ENCODE measurements at places on chromosomes 2 and 18.

GRCh38 chr2:38557981-38558380 lies 44.7 kb downstream of the HNRNPLL start:
- DNase-seq = no peak

- DNase-seq = no peak
These were observed 80.3 kb downstream of the VAPA start for GRCh38 chr18:9994026-9994570.

DNA sequence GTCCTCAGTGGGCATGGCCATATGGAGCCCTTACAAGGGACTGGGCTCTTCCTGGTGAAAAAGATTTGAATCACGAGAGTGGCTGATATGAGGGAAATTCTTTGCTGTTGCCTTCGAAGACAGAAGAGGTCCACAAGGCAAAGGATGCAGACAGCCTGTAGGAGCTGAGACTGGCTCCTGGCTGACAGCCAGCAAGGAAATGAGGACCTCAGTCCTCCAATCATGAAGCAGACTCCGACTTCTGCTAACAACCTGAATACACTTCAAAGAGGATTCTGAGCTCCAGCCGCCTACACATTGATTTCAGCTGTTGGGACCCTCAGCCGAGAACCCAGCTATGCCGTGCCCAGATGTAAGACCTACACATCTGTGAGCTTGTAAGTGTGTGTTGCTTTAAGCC lies 3.0 kb upstream of the ST8SIA5 start:
- no peak for DNase-seq

GRCh38 chr2:10234409-10235094 lies 68.2 kb upstream of the HPCAL1 start:
- no peak for DNase-seq

GRCh38 chr2:119218478-119219064 lies 5.1 kb upstream of the STEAP3 start:
- peak; percentile 54 for DNase-seq

DNA sequence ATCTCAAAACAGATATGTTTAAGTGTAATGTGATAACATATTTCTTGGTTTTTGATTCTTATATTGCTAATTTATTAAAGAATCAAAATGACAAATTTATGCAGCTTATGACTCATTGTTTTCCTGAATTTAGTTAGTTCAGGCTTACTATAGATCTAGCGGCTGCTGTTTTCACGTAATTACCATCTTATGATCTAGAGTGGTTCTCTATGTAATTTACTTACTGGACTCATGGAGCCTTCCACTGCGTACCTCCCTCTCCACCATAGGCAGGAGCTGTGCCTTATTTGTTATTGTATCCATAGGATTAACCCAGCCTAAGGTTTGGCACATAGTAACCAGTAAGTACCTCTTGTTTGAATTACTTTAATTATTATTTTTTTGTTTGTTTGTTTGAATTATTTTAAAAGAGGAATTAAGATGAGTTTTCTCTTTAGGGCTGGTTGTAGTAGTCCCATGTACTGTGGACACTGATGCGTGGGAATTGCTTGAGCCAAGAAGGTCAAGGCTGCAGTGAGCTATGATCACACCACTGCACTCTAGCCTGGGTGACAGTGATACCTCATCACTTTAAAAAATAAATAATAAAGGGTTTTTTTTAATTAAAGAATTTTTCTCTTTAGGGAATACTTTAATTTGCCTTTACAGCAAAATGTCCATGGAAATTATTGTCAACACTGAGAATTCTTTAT lies 165.5 kb downstream of the PHLPP1 start:
- DNase-seq = no peak

DNA sequence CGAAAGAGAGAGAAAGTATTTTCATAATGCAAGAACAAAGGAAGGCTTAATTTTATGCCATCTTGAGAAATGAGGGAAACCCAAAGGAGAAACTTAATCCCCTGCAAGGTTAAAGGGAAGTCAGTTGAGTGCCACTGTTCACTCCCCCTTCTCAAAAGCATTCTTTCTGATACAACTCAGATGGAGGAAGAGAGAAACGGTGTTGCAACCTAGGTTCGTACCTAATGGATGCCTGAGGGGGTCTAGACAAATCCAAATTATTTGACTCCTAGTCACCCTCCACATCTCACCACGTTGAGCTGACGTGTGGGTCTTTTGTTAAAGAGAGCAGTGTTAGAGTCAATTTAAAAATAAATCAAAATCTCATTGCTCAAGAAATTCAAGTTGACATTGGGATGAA lies 52.6 kb upstream of the UNC80 start:
- no peak for DNase-seq

- peak; percentile 6 for DNase-seq
These were observed 101.5 kb downstream of the VAPA start for GRCh38 chr18:10015288-10015701.

DNA sequence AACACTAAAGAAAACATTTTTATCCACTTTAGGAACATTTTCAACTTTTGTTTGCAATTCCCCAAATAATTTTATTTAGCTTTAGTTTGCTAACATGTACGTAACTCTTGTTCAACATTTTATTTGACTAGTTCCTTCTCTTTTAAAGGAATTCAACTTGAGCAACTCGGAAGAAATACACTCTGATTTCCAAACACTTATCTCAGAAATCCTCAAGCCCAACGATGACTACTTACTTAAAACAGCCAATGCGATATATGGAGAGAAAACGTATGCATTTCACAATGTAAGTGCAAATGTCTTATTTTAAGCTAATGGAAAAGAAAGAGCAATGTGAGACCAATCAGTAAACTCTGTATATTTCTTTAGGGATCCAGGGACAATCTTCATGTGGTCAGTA lies 10.1 kb downstream of the SERPINB10 start:
- DNase-seq = no peak

GRCh38 chr2:234919711-234920110 lies 32.1 kb upstream of the SH3BP4 start:
- DNase-seq = no peak

DNA sequence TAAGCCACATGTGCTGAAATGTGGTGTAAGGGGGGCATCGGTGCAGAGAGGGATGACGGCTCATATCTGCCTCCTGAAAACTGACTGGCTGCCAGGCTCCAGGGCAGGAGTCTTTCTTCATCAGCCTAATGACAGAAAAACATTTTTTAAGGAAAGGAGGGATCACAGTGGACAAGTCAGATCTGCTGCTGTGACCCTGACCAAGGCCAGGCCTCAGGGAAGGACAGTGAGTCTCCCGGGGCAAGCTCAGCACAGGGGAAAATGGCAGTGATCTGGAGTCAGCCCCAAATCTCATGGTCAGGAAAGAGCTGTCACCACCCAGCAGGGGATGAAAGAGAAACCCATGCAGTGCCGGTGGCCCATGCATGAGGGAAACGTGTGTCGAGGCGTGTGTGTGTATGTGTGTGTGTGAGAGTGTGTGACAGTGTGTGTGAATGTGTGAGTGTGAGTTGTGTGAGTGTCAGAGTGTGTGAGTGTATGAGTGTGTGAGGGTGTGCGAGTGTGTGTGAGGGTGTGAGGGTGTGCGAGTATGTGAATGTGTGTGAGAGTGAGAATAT lies 134.5 kb downstream of the INHBB start:
- no peak for DNase-seq

- DNase-seq = no peak
These were observed 34.0 kb downstream of the HAT1 start for GRCh38 chr2:171956135-171956825.

DNA sequence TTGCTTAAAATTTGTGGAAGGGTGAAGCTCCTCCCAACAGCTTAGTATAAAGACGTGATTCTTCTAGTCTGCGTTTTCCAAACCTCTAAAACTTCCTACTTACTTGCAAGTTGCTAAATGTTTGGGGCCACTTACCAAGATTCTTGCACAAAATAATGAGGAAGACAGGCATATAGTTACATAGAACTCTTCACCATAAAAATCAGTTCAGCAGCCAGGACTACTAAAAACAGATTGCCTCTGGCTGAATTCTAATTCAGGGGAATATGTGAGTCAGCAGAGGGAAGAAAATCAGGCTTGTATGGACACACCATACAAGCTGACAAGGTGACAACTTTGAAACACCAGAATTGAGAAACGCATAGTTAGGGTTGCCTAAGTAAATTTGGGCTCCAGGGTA lies 2.8 kb upstream of the PEX13 start:
- no peak for DNase-seq

GRCh38 chr2:109415581-109416013 lies 198.2 kb downstream of the SEPTIN10 start:
- DNase-seq = no peak

GRCh38 chr2:64599469-64599868 lies 54.2 kb downstream of the SERTAD2 start:
- no peak for DNase-seq

GRCh38 chr2:67642046-67642382 lies 244.9 kb downstream of the ETAA1 start:
- no peak for DNase-seq

DNA sequence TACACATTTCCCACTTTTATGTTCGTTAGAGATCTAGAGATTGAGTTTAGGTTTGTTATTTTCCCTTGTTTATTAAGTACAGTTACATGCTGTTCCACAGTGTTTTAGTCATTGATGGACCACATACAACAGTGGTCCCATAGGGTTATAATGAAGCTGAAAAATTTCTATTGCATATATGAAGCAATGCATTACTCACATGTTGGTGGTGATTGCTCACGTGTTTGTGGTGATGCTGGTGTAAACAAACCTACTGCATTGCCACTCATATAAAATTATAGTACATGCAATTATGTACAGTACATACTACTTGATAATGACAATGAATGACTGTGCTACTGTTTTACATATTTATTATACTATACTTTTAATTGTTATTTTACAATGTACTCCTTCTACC lies 51.0 kb upstream of the NXPH2 start:
- DNase-seq = no peak

DNA sequence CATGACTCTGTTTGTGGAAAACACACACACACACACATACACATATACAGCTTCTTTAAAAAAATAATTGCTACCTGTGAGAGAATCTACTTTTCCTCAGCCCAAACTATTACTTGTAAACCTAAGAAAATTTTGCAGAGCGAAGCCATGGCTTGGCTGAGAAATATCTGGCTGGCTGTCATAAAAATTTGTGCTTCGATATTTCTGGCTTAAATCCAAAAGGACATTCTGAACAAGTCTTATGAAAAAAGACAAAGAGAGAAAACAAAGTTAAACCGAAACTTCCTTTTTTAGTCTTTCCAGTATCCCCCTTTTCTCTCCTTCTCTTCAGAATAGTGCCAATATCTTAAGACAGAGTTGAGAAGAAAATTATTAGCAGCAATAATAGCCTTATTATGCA lies 2048.0 kb downstream of the SUCLG1 start:
- DNase-seq = no peak

DNA sequence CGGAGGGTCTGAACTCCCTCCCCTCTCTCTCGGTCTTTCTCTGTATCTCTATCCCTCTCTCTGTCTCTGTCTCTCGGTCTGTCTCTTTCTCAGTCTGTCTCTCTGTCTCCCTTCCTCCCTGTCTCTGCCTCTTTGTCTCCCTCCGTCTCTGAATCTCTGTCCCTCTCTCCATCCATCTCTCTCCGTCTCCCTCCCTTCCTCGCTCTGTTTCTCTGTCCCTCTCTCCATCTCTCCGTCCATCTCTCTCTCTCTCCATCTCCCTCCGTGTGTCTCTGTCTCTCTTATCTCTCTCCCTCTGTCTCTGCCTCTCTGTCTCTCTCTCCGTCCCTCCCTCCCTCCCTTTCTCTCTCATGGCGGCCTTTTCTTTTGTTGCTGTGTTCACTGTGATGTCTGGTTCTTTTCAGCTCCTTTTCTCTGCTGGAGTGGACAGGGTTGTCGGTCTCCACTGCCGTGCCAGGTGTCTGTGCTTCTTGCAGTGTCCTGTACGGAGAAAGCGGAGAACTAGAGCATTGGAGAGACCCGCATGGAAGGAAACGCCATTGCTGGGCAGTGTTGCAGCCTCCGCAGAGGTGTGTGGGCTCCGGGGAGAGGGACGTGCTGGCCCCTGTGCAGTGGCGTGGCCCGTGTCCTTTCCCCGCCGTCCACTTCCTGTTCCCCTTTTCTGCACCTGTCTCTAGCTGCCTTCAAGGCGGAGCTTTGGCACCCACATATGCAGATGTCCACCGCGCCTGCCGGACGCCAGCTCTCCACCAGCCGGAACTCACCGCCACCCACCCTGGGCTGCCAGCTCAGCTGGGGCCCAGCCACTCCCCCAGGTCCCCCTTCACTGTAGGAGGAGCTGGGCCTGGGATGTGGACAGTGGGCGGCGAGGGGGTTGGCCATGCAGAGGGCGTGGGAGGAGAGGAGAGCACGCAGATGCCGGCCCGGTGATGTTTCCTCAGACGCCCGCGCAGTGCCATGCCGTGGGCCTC lies 113.1 kb downstream of the NFATC1 start:
- DNase-seq = no peak

DNA sequence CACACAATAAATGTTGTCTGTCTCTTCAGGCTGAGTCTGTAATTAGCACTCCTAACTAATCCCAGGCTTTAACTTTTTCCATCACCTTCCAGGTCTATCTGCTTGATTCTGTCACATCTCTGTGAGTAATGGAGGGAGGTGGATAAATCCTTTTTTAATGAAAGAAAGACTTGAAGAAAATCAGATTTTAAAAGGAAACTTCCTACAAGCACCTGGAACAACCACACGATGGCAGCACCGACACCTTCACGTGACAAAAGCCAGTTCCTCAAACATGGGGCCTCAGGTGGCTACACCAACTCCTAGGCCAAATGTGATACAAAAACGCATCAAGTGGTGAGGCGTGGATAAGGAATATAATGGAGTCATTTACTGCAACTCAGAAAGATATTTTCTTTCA lies 41.8 kb downstream of the TGFBRAP1 start:
- peak; percentile 17 for DNase-seq

DNA sequence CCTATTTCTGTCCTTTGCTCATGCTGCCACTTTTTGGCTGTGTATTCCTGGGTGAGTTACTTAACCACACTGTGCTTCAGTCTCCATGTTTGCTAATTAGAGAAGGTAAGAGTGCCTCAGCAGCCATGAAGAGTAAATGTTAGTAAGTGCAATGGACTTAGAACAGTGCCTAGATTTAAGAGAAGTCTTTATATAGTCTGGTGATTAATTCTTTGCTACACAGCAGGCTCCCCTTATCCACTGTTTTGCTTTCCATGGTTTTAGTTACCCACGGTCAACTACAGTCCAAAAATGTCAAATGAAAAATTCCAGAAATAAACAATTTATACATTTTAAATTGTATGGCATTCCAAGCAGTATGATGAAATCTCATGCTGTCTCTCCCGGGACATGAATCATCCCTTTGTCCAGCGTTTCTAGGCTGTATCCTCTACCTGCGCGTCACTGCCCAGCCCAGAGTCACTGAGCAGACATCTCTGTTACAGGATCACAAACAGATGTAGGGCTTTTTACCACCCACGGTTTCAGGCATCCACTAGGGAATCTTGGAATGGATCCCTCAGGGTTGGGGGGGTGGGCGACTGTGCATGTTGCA lies 91.0 kb downstream of the CTIF start:
- peak; percentile 93 for DNase-seq

GRCh38 chr18:55310863-55311262 lies 277.1 kb downstream of the TCF4 start:
- DNase-seq = no peak

GRCh38 chr2:144624451-144624850 lies 104.5 kb upstream of the ZEB2 start:
- DNase-seq = no peak

GRCh38 chr2:15570104-15570503 lies 9.0 kb upstream of the NBAS start:
- DNase-seq = no peak

Data from HCEC 1CT (cell line).